ENCODE measurements at places on chromosomes 1 and 21.
A peak's percentile ranks its signal among the peaks of the same experiment; 100 is the strongest.

DNA sequence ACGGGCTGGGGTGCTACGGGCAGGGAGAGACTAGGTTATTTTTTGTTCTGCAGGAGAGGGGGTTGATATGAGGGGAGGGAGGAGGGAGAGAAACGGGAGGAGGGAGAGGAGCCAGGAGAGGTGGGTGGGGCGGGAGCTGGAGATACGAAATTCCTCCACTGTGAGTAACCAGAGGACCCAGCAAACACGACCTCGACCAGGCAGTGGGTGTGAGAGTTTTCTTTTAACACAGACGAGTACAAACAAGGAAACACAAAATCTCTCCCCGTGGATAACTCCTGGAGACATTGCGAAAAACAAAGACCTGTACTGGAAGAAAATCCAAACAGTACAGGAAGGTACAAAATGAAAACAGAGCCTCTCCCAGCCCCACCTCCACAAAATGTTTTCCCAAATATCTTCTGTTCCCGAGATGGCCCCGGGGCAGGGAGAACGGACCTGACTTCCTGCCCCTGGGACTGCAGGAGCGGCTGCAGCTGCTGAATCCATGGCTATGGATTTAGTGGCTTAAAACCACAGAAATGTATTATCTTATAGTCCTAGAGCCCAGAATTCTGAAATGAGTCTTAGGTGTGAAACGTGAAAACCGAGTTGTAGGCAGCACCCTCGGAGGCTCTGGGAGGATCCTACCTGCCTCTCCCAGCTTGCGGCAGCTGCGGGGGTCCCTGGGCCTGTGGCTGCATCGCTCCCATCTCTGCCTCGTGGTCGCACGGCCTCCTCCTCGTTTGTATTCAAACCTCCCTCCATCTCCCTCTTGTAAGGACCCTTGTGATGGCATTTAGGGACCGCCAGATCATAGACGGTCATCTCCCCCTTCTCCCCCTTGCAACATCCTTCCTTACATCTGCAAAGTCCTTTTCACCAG lies 82.2 kb downstream of the RIPK4 start:
- DNase-seq: no peak

GRCh38 chr1:235892202-235892601 lies 25.5 kb upstream of the LYST start:
- no peak for DNase-seq

DNA sequence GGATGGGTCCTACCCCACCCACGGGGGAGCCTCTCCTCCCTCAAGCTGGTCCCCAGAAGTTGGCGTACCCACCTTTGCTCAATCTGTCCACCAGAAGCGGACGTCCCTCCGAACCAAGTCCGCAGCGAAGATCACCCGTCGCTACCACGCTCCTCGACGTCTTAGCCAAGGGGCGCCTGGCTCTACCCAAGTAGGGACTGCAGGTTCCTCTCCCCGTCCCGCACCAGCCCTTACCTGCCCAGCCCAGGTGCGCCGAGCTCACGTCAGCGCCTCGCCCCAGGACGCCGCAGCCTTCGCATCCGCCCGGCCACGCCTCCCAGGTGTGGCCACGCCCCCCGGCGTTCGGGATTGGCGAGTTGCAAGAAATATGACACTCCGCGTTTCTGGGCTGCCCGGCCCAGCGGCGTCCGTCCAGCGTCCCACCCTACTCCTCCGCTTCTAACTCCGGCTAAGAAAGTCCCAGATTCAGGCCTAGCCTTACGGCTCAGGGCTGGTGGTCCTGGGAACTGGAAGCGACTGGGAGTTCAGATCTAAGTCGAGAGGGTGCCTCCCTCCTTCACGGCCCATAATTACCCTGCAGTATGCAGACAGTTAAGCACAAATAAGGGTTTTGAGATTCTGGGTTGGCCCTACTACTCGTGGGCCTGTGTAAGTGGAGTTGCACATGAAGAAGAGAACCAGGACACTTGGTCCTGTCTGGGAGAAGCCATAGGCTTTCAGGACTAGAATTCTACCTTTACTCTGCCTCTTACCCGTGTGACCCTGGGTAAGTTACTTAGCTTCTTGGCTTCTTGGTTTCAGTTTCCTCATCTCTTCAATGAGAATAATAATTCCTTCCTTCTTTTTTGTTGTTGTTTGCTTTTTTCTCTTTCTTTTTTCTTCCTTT lies at the start of gene IRF6:
TSS of gene IRF6 (minus strand) at position 268 of the 886 bp plus-strand sequence. CDS start 4,729 bp downstream, outside the sequence.
- peak; percentile 13 for DNase-seq

DNA sequence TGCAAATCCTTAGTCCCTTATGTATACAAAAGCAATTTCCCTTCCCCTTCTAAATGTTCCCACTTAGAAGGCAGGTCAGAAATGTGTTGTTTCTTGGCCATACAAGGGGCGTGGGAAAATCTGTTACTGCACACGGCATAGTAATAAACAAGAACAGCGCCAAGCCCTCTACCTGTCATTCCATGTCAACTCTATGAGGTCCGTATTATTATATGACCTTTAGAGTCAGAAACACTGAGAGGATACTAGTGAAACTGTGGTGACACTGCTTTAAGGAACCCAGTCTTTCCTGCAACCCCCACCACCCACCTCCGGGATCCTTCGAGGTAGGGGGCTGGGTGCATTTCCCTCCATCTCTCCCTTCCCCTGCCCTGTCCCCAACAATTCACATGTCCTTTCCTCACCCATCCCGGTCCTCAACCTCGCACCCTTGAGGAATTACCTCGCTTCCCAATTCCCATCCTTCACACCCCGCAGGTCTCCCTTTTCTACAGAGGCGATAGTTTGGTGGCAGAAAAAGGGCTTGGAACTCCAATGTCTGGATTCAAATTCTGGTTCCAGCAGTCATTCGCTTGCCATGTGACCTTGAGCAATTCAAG lies 647 bp downstream of the SDHB start:
- no peak for DNase-seq

DNA sequence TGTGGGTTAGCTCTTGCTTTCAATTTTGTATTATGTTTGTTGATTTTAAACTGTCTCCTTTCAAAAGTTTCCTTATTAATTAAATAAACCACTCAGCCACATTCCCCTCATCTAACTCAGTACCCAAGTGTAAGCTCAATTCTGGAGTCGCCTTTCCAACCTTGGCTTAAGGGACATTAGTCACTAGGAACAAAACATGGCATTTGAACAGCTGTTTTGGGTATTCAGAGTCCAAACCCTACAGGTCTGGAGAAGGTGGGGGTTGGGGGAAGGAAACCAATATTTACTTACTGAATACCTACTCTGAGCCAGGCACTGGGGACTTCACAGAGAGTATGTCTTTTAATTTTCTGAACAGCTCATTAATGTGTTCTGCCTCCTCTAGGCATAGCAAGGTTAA lies 117.2 kb upstream of the JUN start:
- DNase-seq: no peak

- no peak for DNase-seq
Measured at GRCh38 chr1:91635763-91636162, 135.1 kb downstream of the CDC7 start.

GRCh38 chr1:15382601-15383518 lies 26.8 kb upstream of the EFHD2 start:
- DNase-seq: no peak

GRCh38 chr1:172184506-172185191 lies 235.8 kb upstream of the C1orf105 start:
- DNase-seq: no peak

DNA sequence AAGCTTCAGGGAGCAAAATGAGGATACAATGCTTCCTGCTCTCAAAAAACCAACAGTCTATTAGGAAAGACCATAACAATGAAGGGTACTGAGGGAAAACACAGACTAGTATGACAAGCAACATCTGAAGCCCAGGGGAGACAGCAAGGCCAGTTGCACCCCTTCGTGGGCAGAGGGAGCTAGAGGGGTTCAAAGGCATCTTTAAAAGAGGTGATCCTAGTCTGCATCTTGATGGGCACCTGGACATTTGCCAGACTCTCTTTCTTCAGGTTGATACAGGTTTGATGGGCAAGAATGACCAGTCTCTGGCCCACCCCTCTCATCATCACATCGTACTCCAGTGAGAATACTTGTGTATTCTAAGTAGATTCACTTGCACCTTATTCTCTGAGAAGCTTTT lies 177.7 kb downstream of the VAV3 start:
- DNase-seq: no peak

GRCh38 chr1:151620286-151620685 lies 8.4 kb downstream of the SNX27 start:
- DNase-seq: no peak

DNA sequence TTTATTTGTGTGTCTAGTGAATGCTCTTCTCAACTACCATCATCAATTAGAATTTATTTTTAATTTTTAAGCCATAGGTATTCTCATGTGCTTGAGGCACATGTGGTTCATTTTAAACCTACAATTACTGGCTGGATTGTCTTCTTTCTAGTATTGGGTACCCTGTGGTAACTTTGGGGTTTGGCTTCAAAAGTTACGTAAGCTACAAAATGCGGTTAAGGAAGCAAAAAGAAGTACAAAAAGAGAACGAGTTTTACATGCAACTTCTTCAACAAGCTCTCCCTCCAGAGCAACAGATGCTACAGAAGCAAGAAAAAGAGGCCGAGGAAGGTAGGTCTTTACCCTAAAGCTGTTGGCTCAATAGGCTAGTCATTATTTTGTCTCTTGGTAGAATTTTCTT lies 25.8 kb downstream of the MACO1 start:
- DNase-seq: no peak

DNA sequence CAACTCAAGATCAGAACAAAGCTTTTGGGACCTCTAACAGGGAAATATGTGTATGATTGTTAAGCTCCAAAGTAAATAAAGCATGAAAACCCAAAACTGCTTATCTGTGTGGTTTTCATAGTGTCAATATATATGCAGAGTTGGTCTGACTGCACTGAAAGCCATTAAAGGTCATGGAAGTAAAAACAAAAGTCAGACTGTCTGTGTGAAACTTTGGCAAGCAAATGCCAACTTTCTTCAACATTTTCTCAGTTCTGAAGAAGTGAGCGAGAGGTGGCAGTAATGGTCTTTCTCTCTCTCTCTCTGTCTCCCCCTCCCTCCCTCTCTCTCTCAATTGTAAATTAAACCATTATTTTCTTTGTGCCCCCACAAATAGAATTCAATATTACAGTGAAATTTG lies 100.1 kb upstream of the S1PR1 start:
- no peak for DNase-seq

- no peak for DNase-seq
Measured at GRCh38 chr1:91582431-91582921, 81.8 kb downstream of the CDC7 start.

GRCh38 chr1:234330843-234331215 lies 42.4 kb upstream of the COA6 start:
- DNase-seq: no peak

- DNase-seq: no peak
Measured at GRCh38 chr1:8711873-8712412, 105.5 kb downstream of the RERE start.

DNA sequence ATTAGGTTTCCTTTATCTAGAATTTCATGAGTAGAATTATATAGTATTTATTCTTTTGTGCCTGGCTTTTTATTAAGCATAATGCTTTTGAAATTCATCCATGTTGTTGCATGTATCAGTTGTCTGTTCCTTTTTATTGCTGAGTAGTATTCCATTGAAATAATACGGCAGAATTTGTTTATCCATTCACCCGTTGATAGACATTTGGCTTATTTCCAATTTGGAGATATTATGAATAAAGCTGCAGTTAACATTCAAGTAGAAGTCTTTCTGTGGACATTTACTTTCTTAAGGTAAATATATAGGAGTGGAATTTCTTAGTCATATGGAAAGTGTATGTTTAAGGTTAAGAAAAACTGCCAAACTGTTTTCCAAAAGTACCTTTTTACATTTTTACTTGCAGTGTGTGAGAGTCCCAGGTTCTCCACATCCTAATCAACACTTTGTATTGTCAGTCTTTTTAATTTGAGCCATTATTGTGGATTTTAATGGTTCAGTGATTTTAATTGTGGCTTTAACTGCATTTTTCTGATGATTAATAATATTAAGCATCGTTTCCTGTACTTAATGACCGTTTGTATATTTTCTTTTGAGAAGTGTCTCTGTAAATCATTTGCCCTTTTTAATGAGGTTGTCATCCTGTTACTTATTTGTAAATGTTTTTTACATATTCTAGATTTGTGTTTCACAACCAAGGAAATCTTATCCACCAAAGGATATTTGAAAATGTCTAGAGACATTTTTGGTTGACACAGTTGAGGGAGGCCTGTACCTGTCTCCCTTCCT lies 22.7 kb downstream of the KCTD3 start:
- DNase-seq: no peak

DNA sequence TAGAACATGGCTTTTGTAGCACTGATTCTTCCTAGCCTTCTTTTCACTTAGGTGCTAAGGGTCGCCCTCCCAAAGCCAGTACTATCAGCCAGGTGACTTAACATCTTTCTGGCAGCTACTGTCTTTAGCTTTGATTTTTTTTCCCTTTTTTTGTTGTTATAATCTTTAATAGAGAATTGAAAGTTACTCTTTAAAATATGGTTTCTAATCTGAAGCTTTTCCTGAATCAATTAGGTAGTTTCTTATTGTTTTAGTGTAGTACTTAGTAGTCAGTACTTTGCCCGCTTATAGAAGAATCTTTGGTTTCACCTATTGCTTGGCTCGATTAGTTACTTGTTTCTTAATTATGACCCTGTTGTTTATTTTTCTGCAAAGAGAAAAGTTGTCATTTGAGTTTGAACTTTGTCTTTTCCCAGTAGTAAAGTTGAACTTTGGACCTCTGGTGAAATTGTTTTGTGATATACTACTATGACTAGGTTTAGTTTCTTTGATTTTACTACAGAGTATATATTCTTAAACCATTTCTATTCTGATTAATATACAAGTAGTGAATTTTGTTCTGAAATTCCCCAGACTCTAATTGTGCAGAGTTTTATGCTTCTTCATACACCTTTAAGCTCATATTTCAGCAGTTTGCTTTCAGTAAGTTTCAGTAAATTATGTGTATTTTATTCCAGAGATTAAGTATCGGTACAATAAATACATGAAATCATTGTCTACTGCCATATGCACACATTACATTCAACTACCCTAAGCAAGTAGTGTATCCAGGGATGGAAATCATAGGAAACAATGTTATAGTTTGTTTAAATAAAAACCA lies 3.9 kb downstream of the MAGI3 start:
- no peak for DNase-seq

DNA sequence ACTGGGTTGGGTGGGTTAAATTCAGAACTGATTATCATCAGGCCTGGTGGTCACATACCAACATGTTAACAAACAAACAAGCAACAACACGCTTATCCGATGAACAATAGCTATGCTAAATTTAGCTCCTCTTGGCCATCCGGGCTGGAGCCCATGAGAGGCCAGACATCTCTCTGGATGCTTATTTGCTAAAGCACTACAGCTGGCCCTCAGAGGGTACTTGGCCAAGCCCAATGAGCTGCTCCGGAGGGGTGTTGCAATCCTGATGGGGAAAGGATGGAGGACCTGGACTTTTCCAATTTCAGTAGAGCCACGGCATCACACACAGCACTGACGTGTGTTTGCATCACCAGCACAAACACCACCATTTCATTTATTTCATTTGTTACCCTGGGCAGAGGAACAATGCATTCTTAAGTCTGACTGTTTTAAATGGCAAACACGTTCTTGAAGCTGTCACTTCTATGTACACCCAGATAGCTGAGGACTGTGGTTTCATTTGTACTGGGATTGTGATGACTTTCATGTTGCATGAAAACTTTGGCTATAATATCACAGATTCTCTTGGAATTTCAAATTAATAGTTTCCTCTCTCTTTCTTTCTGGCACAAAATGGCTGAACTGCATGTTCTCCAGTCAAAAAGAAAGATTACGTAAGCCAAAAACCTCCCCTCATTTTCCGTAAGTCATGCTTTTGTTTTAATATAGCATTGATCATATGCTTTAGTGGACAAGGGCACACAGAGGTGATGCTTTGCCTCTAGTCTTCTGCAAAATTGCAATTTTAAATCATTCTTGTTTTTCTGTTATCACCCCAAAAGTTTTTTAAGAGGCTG lies 359.8 kb upstream of the KAZN start:
- DNase-seq: no peak

GRCh38 chr1:244672946-244673682 lies 20.2 kb downstream of the DESI2 start:
- DNase-seq: no peak

Measured in cortex of kidney (tissue), 1 donor.